ENCODE measurements at places on chromosomes 12 and 14.

DNA sequence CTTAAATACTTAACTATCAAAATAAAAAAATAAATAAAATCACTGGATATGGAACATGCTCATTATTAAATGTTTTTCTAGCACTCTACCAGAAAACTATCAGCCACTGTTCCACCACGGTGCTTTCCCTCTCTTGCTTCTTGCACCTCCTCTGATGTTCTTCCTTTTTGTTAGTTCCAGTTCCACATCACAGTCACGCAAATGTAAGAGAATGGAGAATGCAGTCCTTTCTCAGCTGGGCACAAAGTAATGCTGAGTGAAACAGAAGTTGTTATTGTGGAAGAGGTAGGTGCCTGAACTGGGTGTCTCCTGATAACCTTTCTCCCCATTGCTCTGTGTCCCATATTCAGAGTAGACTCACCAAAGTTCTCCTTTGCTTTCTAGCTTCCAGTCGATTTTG, 1116.9 kb upstream of the TMEM132C start:
- no peak for DNase-seq

- DNase-seq, result no peak
Observed at GRCh38 chr14:44384093-44384492, 123.0 kb downstream of the FSCB start.

GRCh38 chr12:105083551-105084105, 630 bp downstream of the ALDH1L2 start:
- DNase-seq, result no peak

- no peak for DNase-seq
Observed at GRCh38 chr14:64255756-64256155, 38.4 kb downstream of the ESR2 start.

GRCh38 chr12:107730618-107731341, 30.2 kb downstream of the PRDM4 start:
- no peak for DNase-seq

- no peak for DNase-seq
Observed at GRCh38 chr12:73726881-73727280, 810.8 kb upstream of the ATXN7L3B start.

- no peak for DNase-seq
Observed at GRCh38 chr12:127726671-127727315, 540.2 kb upstream of the TMEM132C start.

GRCh38 chr12:41983856-41984255, 160.8 kb downstream of the GXYLT1 start:
- no peak for DNase-seq

- no peak for DNase-seq
Observed at GRCh38 chr12:131869871-131870418, 24.5 kb upstream of the ULK1 start.

GRCh38 chr12:32400114-32400672, 835 bp downstream of the FGD4 start:
- no peak for DNase-seq

DNA sequence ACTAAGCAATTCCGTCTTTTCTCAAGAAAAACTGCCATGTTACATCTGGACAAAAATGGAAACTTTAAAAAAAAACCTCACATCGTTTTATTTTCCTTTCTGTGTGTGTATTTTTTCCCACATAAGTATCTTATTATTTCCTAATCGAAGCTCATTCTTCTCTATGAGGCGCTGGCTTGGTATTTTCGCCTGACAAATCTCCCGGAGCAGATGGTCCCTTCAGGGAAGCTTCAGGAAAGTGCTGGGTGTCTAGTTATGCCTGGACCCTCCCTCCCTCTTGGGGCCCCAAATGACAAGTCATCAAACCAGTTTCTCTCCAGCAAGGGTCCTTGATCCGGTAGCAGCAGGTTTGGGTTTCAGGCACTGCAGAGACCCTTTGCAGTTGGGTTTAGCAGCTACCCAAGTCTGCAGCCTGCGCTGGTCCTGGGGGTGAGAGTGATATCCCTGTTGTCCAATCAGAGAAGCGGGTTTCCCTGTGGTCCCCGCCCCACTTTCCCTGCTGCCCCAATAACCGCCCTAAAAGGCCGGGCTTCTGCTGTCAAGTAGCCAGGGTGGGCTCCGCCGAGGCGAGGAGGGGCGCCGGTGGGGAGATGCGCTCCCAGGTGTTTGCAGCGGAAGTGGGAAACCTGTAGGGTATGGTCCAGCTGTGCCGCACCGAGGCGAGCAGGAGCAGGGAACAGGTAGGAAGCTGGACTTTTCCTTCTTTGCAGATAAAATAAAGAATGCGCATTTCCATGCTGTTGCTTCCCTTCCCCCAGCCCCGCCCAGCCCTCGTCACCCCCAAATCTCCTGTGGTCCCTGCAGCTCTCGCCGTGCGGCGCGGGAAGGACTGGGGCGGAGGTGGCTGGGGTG, at the start of gene CNTN1:
CNTN1 (plus strand) TSS at position 527 of the 852 bp plus-strand sequence.
- DNase-seq, result no peak

DNA sequence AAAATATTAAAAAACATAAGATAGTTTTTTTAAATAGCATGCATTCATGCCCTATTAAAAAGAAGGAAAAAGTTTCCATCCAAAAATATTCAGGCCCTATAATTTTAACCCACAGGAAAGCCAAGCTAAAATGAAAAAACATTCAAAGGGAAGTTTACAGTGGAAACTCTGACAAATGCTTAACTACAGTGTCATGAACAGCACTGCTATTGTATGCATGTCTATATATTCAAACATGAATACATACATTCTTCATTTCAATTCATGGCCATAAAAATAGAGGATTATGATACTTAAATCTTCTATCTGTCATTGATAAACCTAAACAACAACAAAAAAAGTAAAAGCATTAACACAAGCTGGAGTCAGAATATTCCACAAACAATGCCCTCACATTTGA, 67.4 kb downstream of the PPP2R5E start:
- no peak for DNase-seq

- DNase-seq, result no peak
Observed at GRCh38 chr14:99199846-99200653, 71.9 kb downstream of the BCL11B start.

DNA sequence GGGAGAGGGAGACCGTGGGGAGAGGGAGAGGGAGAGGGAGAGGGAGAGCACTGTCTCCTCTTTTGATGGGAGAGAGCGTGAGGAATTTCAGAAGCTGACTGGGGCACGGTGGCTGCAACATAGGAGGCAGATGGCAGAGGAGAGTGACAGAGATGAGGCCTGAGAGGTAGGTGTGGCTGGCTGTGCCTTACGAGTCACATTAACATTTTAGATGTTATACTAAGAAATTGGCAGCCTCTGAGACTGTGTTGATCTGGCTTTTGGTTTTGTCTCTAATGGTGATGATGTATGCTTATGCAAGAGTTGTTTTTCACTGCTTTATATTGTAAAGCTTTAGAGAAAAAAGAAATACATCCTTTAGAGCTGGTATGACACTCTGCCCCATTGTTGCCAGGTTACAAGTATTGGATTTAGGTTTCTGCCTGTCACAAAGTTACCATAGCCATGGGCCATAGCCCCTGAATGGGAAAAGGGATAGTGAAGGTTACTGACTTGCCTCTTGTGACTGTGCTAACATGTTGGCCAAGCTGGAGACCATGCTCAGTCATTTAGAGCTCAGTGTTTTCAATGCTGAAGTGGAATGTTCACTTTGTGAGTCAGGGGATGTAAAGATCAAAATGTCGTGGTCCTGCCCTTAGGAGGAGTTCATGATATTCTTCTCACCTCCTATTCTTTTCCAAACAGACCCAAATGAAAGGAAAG, 186.2 kb downstream of the SYNE2 start:
- no peak for DNase-seq

Data from activated T-helper 2 cell treated with anti-CD3 and anti-CD28 coated beads, Interferon-gamma antibody, Interleukin-2, Interleukin-4, amounts not matched to agents 10 μg/mL and 5 μg/mL and 100 μg/mL, durations not matched to agents 14 hours and 24 hours and 36 hours (primary cell).